CD4-positive, alpha-beta T cell treated with Interleukin-17A for 1 hour (primary cell): ENCODE measurements at places on chromosomes 4 and X.

DNA sequence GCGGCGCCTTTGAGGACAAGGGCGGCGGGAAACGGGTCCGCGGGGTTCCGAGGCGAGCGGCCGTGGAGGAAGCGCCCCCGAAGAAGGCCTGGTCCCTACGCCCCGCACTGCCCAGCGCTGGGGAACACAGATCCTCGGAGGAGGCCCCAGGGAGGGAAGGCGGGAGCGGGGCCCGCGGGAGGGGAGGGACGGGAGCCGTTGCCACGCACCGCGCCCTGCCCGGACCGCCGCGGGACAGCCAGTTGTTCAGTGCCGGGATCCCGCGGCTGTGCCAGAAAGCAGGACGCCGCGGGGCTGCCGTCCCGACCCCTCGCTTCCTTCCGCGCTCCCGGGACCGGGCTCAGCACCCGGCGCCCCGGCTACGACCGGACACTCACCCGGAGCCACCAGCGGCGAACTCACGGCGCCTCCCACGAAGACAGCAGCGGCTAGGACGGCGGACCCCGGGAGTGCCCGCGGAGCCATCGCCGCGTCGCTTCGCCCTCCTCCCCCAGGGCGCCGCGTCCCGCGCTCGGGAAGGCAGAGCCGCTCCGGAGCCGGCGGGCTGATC lies 278 bp downstream of the RELL1 start:
- no peak for DNase-seq

DNA sequence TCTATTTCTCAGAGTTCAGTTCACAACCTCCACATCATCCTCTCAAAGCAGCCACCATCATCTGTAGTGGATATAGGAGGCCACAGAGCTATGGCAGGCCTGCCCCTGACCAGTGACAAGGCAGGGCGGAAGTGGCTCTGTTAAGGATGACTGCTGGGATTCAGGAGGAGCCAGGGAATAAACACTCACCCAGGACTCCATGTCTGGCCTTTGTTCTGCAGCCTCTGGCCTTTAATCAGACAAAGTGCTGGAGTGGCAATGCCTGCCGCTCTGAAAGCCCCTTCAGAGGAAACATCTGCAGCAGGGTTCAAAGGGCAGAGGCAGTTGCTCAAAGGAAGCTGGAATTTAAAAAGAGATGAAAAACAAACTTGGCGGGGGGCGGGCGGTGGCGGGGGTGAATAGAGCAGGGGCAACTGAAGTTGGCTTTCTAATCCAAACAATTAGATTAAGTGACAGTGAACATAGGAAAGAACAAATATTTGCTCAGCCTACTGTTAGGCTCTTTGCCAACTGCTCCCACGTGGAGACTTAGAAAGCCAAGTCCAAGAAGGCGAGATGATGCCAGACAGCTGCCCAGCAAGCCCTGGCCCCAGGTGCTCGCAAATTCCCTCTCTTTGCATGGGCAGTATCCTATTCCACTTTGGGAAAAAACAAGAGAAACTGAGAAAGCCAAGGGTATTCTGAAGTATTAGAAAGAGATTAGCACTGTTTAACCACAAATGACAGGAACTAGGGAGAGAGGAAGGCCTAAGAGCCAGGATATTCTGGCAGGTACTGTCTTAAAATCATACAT lies 5.5 kb downstream of the MPP1 start:
- no peak for DNase-seq

- DNase-seq = no peak
Measured at GRCh38 chr4:26964994-26965393, 104.4 kb downstream of the STIM2 start.

DNA sequence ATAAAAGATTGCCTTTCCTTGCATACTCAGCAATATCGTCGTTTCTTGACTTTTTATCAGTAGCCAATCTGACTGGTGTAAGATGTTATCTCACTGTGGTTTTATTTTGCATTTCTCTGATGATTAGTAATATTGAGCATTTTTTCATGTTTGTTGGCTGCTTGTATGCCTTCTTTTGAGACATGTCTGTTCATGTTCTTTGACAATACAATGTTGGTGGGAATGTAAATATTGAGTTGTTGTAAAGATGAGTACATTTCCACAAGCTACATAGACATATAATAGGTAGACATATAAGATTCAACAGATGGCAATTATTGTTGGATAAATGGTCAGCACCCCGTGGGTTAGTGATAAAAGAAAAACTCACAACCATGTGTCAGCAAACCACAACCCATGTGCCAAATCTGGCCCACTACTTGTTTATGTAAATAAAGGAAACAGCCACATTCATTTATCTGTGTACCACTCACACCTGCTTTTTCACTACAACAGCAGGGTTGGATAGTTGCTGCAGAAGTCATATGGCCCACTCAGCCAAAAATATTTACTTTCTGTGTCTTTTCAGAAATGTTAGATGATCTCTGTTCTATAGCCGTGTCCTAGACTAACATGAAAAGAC lies 153.1 kb upstream of the VCX start:
- no peak for DNase-seq

- DNase-seq = no peak
Measured at GRCh38 chr4:3375688-3376087, 66.1 kb upstream of the HGFAC start.

DNA sequence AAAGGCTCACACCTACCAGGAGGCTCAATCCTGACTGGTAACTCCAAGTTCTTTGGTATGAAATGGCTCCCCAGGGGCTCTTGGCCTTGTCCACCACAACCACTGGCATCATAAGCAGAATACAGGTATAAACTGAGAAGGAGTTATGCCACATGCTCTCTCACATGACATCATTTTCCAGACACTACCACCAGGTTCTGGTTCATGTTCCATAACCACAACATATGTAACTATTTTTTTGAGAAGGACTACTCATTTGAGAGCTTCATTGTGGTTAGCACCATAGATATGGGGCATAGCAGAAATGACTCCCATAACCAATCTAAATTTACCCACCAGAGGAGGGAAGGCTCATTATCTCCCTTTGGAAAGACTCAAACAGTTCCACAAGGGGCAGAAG lies 19.6 kb downstream of the PRDM5 start:
- no peak for DNase-seq

GRCh38 chr4:10066206-10066605 lies 44.9 kb upstream of the SLC2A9 start:
- no peak for DNase-seq

- no peak for DNase-seq
Measured at GRCh38 chr4:154781126-154781982, at the start of gene RBM46. RBM46 (plus strand) TSS chr4:154781272; CDS start chr4:154796753, 15,481 bp downstream.

GRCh38 chr4:156941940-156942548 lies 29.6 kb downstream of the PDGFC start:
- no peak for DNase-seq

DNA sequence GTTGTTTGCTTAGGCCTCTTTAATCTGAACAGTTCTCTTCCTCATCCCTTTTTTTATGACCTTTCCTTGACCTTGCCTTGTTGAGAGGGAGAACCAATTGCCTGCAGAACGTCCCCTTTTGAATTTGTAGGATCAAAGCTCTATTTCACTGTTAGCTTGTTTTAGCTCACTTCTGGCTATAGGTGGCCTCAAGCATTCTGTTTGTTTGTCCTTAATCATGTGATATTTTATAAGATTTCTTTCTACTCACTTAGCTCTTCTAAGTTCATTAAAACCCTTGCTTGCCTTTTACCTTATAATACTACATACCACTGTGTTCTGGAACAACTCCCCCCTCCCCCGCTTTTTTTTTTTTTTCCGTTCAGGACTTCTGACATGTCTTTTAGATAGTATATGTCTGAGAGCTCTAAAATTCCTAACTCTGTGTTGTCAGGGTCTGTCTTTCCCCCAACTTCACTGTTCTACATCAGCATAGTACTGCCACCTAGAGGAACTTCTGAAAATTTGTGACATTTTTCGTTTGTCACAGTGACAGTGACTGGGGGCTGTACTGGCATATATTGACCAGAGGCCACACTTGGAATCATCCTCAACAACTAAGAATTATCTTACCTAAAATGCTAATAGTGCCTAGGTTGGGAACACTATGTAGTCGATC lies 128.5 kb downstream of the LARP7 start:
- DNase-seq = peak; percentile 20

DNA sequence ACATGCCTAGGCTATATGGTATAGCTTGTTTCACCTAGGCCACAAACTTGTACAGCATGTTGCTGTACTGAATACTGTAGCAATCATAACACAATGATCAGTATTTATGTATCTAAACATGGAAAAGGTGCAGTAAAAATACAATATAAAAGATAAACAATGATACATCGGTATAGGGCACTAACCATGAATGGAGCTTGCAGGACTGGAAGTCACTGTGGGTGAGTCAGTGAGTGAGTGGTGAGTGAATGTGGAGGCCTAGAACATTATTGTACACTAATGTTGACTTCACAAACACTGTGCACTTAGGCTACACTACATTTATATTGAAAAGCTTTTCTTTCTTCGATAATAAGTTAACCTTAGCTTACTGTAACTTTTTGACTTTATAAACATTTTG lies 45.6 kb upstream of the ANK2 start:
- DNase-seq = no peak

DNA sequence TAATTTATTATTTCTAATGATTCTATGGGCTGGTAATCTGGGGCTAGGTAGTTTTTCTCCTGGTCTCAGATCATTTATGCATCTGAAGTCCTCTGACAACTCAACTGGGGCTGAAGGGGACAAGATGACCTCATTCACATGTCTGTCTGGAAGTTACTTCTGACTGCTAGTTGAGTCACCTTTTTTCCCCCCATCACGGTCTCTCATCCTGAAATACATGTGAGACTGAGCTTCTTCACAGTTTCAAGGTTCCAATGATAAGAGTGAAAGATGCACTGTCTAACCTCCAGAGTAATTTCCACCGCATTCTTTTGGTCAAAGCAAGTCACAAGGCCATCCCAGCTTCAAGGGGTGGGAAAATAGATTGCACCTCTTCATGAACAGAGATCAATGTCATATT lies 356.7 kb upstream of the RPS6KA3 start:
- no peak for DNase-seq

GRCh38 chrX:1355131-1356046 lies 18.8 kb downstream of the IL3RA start:
- DNase-seq = no peak

DNA sequence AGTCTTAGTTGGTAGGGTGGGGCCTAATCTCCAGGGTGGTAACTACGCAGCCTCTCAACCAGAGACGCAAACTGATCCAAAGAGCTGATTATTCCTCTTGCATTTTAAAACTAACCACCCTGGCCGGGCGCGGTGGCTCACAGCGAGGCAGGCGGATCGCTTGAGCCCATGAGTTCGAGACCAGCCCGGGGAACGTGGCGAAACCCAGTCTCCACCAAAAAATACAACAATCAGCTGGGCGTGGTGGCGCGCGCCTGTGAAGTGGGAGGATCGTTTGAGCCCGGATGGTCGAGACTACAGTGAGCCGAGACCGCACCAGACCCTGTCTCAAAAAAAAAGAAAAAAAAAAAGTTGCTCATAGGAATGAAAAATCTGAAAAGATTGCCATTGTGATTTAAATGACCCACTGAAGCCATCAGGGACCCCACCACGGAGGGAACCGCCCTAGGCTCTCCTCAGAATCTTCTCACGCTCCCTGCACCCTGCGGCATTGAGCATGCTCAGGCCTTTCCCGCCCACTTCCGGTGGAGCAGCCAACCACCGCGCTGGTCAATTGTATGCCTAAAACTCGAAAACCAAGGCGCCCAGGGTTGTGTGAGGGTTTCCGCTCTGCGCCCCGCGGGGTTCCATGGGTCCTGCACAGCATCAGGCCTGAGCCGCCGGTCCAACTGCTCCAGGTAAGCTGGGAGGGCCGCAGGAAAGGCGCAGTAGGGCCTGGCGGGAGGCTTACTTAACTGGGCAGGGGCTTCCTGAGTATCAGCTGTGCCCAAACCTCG lies at the start of gene TRIM60:
TRIM60 (plus strand) TSS at position 564 of the 776 bp plus-strand sequence. CDS start 8,074 bp downstream, outside the sequence.
- DNase-seq = no peak

- no peak for DNase-seq
Measured at GRCh38 chr4:76584241-76585152, 149.5 kb downstream of the SHROOM3 start.

DNA sequence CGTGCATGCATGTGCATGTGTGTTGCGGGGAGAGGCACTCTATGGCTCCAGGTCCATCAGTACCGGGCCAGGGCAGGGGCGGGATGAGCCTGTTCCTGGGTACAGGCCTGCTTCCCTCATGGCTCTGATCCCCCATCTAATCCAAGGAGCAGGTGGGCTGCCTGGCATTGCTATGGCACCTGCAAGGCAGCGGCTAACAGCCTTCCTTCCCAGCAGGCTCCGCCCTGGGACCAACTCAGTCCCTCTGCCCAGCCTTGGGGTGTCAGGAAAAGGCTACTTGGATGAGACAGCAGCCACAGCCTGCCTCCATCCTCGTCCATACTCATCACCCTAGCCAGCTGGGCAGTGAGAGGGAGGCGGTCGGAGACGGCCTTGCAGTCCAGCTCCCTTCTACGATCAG lies 46.5 kb downstream of the PPP2R2C start:
- no peak for DNase-seq

DNA sequence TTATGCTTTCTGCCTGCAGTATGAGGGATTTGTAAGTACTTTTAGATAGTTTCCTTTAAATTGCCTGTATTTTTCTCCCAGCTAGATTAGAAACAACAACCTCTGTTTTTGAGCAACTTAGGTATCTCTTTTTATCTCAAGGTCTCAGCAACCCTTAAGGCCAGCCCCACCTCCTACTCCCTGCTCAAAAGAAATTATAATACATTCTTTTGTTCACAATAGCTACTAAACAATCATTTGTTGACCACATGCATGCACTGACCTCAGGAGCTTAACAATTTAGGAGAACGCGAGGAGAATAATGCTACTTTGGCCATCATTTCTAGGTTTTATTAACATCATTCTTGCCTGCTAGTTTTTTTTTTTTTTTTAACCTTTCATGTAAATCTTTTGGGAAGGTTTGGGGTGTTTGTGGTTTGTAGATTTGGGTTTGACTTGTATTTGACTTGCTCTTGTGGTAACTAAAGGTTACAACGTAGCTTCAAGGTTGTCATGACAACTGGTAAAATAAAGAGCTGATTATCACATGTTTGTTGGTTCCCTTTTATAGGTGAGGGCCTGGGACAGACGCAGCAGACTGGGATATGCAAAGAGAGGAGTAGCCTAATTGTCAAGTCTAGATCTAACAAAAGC lies 145.4 kb upstream of the PLAC1 start:
- DNase-seq = peak; percentile 81

- no peak for DNase-seq
Measured at GRCh38 chrX:153600032-153600373, 1.1 kb upstream of the CCNQ start.

DNA sequence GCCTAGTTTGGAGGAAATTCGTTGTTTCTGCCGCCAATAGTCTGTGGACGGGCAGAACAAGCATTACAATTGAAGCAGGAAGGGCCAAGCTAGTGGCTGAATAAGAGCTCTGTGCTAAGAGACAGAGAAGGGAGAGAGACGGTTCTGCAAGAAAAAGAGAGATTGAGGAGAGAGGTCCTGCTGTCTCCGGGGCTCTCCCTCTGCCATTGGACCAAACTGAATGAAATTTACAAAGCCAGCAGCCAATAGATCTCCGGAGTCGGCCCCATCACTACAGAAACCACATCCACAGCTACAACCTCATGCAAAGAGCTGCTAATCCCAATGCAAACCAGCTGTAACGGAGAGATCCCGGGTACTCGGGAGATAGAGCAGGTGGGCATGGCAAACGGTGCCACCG lies at the start of gene NLGN4X:
NLGN4X (minus strand) TSS at position 148 of the 400 bp plus-strand sequence. CDS start 77,401 bp downstream, outside the sequence.
- DNase-seq = no peak

GRCh38 chr4:56468097-56468422 lies 643 bp downstream of the SRP72 start:
- DNase-seq = peak; percentile 51
